ENCODE measurements at places on chromosomes 13 and 19.

DNA sequence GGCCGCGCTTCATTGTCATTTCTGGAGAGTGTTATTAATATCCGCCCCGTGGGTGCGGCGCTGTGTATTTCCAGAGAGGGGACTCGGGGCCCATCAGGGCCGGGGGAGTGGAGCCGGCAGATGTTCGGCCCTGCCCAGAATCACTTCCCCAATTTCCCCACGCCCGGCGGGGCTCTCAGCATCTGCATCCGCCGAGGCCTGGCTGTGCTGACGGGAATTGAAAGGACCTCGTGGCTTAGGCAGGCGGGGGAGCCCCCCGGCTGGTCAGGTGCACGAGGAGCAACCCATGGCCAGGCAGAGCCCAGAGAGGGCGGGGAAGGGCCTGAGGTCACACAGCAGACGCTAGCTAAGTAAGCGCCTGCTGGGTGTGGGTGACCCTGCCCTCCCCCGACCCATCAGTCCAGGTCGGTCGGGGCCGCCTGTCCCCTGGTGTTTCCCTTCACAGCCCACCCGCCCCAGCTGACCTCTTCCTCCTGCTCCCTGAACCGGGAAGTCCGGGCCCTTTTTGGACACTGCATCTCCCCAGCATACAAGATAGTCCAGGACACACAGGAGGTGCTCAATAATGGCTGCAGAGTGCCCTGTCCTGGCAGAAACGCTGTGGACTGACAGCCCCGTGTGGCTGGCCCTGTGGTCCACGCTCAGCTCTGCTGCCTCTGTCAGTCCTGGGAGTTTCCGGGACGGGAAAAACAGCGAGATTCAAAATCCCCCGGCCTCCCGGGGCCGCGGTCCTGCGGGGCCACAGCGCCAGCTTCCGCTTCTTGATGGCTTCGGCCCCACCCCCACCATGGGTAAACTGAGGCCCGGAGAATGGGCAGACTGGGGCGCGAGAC, 22.1 kb downstream of the ARID3A start:
- DNase-seq: no peak

GRCh38 chr19:54191011-54191810, at the start of gene TSEN34:
TSEN34 (plus strand) TSS chr19:54191308; CDS start chr19:54191365, 57 bp downstream.
- DNase-seq: peak; percentile 83

DNA sequence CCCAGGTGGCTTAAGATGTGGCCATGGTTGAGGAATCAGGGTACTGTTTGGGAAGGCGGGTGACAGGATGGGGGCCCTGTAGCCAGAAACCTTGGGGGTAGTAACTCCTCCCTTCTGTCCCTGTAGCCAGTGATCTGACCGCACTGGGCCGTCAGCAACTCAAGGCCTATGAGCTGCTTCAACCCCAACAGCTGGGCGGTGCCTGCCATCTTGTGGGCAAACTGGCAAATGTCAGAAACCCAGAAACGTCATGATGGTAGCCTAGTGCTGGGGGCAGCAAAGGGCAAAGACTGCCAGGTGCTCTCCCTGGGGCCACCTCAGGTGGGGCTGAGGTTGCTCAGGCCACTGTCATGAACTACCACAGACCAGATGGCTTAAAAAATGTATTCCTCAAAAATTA, 3.5 kb downstream of the COPE start:
- DNase-seq: peak; percentile 35

DNA sequence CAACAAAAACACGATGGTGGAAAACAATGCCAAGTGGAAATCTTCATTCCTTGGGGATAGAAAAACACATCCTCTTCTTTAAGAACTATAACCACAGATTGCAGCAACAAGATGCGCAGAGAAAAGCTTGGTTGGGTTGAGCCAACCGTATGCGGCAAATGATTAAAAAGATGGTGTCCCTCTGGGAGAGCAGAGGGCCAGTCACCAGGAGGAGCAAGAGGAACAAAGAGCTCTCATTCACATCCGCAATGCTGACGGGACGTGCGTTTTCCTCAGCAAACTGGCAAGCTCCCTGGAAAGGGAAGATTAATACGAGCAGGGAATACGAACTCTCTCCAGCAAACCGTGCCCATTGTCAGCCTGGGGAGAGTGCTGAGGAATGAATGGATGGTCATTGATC, 141.6 kb downstream of the KATNAL1 start:
- DNase-seq: no peak

DNA sequence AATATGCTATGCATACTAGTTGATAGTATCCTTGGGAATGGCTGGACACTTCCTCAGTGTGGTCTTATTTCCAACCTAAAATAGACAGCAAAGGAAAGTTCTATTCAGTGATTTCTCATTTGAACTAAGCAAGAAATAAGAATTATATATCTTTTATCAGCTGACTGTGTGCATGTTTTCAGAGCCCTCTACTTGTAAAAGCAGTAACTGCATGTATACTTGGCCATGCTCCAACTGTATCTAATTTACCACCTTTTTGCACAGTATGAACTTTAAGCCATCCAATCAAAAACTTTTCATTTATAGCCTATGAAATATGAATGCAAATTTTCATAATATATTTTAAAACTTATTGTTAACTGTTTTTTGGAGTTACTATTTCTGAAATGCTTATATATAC, 136.4 kb upstream of the PCDH9 start:
- DNase-seq: no peak

GRCh38 chr19:51146751-51147150, 4.7 kb downstream of the SIGLEC7 start:
- DNase-seq: no peak

- DNase-seq: no peak
Observed at GRCh38 chr13:28429685-28430290, 65.1 kb downstream of the FLT1 start.

- DNase-seq: no peak
Observed at GRCh38 chr13:60019119-60019993, 144.4 kb downstream of the DIAPH3 start.

DNA sequence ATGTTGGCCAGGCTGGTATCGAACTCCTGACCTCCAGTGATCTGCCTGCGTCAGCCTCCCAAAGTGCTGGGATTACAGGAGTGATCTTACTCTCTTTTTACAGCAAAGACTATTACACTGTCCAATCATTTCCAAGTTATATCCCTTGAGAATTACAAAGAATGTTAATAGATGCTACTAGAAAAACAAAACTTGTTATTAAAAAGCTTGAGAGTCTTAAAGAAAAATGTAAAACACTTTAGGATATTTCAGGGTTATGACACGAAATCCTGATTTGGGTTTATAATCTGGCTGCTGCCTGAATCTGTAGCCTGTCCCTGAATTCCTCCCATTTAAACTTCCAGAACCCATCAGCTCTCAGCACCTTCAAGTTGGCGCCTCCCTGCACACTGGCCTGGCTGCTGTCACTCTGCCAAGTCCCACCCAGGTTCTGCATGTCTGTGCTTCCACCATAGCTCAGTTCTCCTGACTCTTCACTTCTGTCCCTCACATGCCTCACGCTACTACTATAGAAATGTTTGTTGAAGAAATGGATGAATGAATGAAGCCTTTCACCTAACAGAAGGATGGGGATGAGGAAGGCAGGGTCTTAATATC, 55.8 kb upstream of the RFXAP start:
- no peak for DNase-seq

DNA sequence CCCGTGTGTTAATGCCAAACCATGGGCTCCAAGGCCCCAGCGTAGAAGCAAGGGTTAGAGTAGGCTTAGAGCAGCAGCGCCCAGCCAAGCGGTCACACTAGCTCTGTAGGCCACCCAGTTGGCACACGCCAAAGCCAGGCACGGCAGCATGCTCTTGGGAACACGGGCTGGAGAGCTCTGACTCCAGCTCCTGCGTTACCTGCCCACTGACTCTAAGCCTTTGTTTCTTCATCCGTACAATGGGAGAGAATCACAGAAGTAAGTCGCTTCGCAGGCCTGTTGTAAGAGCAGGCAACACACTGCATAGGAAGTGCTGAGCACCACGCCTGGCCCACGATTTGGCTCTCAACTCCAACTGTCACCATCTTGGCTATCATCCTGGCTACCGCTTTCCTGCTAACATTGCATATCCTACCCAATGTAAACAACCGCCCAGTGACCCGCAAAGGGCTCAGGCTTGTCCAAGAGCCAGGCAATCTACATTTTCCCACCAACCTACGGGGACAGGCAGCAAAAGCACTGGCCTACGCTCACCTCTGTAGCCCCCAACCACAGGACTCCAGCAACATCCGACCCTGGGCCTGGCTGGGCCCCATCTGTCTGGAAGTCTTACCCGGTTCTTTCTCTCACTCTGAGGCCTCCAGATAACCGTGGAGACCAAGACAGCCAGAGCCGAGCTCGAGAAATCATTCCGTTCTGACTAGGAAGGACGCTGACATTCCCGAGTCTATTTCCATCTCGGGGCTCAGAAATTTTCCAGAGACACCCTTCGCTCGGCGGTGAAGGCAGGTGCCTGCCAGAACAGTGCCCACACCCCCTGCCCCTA, 91.5 kb upstream of the ZNF507 start:
- no peak for DNase-seq

GRCh38 chr19:15902254-15902653, 4.4 kb upstream of the CYP4F2 start:
- DNase-seq: no peak

DNA sequence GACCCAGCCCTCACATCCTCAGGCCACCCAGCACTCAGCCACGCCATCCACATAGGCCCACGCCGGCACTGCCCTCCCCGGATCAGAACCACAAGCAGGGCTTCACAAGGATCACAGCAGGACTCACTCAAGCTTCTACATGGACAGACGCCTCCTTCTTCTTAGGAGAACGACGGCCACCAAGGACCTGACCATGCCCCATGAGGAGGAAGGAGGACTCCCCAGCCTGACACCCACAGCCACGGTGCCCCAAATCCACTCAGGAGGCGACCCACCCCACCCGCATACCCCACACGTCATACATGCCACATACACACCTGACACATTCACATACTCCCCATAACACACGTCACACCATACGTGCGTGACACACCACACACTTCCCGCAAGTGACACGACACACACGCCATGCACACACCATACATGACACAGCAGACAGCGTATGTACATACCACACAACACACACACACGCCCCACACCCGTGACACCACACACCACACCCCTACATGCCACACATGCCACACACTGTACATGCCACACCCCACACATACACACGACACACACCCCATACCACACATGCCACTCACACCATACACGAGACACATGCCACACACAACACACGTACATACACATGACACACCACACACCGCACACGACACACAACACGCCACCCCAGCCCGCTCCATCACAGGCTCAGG, 50.4 kb downstream of the MLLT1 start:
- DNase-seq: no peak

- DNase-seq: no peak
Observed at GRCh38 chr13:64078480-64078936, 2662.9 kb upstream of the PCDH20 start.

DNA sequence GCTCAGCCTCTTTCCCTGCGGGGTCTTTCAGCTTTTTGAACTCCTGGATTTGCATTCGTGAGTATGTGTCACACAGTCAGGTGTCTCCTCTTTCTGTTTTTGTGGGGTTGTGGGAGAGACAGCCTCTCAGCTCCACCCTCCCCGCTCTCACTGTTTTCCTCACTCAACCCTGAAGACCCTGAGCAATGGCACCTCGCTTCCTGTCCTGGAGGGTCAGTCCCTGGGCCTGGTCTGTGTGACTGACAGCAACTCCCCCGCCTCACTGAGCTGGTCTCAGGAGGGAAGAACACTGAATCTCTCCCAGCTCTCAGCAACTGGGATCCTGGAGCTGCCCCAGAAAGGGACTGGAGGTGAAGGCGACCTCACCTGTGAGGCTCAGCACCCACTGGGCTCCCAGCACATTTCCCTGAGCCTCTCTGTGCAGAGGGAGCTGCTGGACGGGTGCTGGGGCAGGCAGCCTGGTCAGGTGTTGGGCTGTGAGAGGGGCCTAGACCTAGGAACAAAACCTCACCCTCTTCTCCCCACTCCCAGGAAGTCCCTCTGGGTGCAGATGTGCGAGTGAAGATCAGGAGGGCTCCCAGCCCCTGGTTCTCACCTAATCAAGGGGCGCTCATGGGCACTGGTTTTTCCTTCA, 4.2 kb upstream of the SIGLEC7 start:
- no peak for DNase-seq

GRCh38 chr19:44260343-44260681, 626 bp downstream of the ZNF233 start:
- DNase-seq: no peak

GRCh38 chr13:67736646-67737420, 506.7 kb upstream of the PCDH9 start:
- DNase-seq: peak; percentile 44

DNA sequence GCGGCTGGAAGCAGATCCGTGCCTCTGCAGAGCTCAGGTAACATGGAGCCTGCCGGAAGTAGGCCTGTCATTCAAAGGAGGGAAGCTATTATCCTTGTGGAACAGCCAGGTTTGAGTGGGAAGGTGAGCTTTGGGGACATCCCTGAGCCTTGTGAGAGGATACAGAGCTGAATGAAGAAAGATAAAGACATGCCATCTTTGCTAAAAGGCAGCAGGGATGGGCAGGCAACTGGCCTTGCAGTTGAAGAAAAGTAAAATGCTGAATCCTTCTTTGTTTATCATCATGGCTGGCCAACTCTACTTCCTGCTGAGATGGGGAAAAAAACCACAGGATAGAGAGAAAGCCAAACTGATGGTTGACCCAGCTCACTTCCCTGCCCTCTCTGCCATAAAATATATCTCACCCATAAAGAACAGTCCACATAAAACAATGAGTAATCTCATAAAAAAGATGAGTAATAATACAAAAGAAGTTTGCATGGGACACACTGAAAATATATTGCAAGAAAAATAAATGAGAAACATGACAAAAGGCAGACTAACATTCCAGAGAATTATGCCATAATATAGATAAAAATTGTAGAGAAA, 226.3 kb downstream of the DLEU7 start:
- no peak for DNase-seq

GRCh38 chr19:50632151-50632835, 7.4 kb downstream of the SYT3 start:
- no peak for DNase-seq

DNA sequence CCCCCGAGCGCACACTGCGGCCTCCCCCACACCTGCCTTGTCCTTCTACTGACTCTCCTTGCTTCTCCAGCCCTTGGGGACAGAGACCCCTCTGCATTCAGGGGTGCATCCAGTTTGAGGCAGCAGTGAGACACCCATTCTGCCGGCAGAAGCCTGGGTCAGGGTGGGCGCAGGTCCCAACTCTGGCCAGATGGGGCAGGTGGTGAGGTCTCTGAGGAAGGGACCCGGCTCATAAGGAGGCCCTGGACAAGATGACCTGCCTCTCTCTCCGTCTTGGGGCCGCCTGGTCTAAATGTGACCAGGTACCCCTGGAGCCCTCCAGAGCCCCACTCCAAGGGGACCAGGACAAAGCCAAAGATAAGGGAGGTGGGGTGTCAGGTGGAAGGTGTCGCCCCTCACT, 6.1 kb downstream of the CHERP start:
- DNase-seq: no peak

- DNase-seq: no peak
Observed at GRCh38 chr13:65505941-65506340, 1724.2 kb downstream of the PCDH9 start.

DNA sequence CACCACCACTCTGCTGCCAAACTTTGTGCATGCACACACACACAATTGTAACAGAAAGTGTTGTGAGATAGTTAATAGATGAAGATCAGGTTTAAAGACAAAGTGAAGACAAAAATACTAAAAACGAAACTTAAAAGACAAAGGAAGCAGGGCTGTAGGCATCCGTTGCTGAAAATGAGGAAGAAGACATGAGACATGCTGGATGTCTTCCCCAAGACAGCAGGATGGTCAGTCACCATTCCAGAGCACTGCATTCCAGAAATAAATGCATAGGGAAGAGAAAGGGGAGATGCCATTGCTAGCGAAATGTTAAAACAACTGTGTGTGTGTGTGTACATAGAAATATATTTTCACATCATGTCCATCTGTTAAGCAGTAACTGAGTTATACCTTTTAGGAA, 520.1 kb downstream of the SUCLA2 start:
- no peak for DNase-seq

Measured in neural crest cell (in vitro differentiated cells).